ENCODE measurements at places on chromosomes 2 and 18.

DNA sequence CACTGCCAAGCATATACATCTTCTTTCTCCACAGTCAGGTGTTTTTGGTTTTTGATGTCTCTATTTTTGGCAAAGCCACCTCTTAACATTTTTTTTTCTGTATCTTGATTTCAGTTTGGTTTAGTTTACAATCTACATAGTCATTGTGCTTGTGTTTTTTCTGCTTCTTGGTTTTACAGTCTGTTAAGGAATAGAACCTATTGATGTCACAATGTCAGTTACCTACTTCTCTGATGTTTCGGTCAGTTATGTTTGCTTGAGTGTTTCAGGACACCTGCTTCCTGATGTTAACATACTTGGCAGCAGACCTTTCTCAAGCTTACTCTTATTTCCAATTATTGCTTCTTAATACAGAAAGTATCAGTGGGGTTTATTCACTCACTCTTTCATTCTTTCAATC lies 253.3 kb downstream of the SPAG16 start:
- no peak for DNase-seq

DNA sequence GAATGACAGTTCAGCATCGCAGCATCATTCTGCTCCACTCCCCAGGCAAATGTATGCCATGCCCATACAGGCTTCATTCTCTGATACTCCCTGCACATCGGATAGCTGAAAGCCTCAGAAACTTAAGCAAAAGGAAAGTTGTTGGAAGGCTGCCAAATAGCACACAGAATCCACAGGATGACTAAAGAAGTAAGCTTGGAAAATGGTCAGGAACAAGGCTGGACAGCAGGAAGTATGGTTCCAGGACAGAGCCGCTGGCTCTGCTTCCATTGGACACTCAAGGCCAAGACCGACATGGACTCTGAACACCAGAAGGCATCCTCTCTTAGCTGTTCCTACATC lies 256.5 kb downstream of the CDH20 start:
- no peak for DNase-seq

GRCh38 chr2:151159109-151159662 lies 102.5 kb downstream of the RBM43 start:
- DNase-seq = no peak

- no peak for DNase-seq
Observed at GRCh38 chr2:124563426-124563825, 538.3 kb downstream of the CNTNAP5 start.

DNA sequence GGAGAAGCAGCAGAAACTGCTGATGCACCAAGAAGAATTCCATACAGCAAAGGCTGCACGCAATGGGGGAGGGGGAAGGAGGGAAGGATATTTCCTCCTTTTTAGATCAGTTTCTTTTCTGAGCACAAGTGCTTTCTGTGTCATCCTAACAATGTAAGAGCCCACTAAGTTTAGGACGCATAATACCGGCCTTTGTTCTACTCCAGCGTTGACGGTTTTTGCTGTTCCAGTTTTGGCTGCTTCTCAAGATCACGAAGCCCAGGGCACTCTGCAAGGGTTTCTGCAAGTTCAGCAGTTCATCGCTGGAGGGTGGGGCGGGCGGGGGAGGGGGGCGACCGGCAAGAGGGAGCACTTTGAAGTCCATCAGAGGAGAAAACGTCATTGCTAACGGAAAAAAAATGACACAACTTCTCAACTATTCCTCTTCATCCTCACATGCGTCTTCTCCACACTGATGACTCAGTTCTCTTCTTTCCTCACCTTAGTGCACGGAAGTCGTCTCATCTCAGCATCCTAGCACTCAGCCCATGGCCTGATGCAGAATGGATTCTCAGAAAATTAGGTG lies 8.7 kb downstream of the FAM178B start:
- DNase-seq = peak; percentile 58

GRCh38 chr2:218465987-218466633 lies 47.2 kb downstream of the VIL1 start:
- DNase-seq = no peak

- DNase-seq = peak; percentile 37
Observed at GRCh38 chr2:102753563-102754159, 8.2 kb upstream of the TMEM182 start.

GRCh38 chr2:199325881-199326280 lies 131.9 kb downstream of the SATB2 start:
- DNase-seq = no peak

- DNase-seq = no peak
Observed at GRCh38 chr2:147600223-147600622, 244.6 kb upstream of the ACVR2A start.

DNA sequence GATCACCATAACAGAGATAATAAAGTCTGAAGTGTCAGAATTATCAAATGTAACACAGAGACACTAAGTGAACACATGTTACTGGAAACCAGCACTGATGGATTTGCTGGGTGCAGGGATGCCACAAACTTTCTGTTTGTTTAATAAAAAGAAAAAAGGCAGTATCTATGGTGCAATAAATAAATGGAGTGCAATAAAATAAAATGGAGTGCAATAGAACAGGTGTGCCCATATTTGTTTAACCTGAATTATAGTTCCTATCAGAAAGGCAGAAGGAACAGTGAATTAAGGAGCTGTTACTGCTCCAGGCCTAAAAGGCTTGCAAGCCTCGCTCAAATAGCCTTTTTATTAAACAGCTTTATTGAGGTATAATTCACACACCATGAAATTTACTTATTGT lies 81.0 kb upstream of the KIDINS220 start:
- no peak for DNase-seq

DNA sequence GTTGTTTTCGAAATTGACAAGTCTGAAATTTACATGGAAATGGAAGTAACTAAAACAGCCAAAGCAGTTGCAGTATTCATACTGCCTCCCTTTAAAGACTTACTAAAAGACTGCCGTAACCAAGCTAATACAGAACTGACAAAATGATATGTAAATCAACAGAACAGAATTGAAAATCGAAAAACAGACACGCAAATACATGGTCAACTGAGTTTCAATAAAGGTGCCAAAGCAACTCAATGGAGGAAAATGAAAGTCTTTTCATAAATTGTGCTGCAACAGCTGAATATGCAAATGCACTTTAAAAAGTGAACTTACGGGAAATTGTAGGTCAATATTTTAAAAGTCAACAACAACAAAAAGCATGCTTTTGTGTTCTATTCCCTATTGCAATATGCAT lies 34.2 kb downstream of the TMEM131 start:
- DNase-seq = no peak

- no peak for DNase-seq
Observed at GRCh38 chr18:27413495-27414401, 228.6 kb upstream of the CHST9 start.

GRCh38 chr2:203341741-203342310 lies 13.6 kb downstream of the ABI2 start:
- no peak for DNase-seq

GRCh38 chr2:157751462-157752058 lies 122.9 kb upstream of the ACVR1C start:
- DNase-seq = peak; percentile 46

- DNase-seq = no peak
Observed at GRCh38 chr2:237966250-237966564, 607 bp upstream of the UBE2F start.

GRCh38 chr18:32975163-32975436 lies 202.3 kb upstream of the KLHL14 start:
- no peak for DNase-seq

- no peak for DNase-seq
Observed at GRCh38 chr2:69933254-69933828, 18.4 kb downstream of the MXD1 start.

DNA sequence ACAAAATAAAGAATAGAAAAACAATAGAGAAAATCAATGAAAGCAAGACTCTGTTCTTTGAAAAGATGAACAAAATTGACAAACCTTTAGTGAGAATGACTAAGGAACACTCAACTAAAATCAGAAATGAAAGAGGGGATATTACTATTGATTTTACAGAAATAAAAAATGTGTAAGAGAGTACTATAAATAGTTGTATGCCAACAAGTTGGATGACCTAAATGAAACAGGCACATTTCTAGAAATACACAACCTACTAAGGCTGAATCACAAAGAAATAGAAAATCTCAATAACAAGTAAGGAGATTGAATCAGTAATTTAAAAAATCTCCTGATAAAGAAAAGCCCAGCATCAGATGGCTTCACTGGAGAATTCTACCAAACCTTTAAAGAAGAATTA lies 18.4 kb upstream of the MALL start:
- DNase-seq = no peak

DNA sequence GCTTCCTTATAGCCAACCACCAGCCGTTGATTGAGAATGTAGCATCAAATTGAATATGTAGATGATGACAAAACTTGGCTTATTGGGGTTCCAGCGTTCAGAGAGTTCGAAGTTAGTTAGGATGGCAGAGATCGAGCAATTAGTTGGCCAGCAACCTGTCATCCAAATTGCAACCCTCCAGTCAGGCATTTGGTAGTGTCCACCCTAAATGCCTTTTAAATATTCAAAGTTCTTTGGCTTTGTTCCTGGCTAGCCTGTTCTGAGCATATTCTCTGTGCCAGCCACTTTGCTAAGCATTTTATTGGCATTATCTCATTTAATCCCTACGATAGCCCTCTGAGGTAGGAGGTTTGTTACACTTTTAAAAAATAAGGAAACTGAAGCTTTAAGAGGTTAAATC lies 342.8 kb downstream of the SETBP1 start:
- DNase-seq = no peak

GRCh38 chr2:128217671-128218070 lies 101.0 kb downstream of the HS6ST1 start:
- no peak for DNase-seq

GRCh38 chr2:63819765-63820717 lies 21.7 kb upstream of the UGP2 start:
- DNase-seq = no peak

DNA sequence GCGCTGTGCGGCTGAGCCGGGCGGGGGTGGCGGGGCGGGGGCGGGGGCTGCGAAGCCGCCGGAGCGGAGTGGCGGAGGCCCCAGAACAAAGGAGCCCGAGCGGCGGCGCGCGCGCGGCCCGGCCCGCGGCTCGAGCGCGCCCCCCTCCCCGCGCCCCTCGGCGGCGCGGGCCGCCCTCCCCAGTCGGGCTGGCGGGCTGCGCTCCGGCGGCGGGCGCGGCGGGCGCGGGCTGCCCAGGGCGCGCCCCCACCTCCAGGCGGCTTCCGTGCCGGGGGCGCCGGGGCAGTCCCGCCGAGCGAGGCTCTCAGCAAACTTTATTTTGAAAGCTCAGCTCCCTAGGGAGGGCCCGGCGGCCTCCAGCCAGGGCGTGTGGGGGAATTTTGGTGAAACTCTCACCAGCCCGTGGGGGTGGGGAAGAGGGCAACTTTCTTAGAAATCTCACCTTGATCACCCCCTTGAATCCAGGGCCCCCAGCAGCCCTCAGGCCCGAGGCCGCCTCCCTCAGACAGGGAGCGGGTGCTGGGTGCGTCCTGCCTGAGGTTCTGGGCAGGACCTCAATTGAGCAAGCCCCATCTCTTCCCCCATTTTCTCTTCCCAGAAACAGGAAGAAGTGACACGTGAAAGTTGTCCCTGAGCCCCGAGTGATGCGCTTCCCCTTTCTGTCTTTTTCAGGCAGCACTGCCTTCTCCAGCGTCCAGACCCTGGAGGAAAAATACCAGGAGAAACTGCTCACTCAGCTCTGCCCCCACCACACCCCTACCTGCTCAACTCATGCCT lies 786 bp downstream of the TET3 start:
- no peak for DNase-seq

GRCh38 chr2:191166111-191166755 lies 15.4 kb upstream of the STAT4 start:
- no peak for DNase-seq

DNA sequence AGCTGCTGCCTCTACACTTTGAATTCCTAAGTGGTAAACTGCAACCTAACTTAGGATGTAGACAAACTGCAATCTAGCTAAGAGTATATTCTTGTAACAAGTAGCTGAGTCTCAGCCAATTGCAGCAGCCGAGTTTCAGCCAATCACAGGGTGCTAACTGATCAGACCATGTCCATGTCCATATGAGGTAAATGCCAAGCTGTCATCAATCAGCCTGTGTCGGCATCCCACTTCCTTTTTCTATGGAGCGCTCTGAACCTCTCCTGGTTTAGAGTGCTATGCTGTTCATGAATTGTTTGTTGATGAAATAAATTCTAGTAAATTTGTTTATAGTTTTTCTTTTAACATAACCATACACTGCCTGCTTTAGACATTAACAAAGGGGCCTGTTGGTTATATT lies 408.8 kb downstream of the NBAS start:
- no peak for DNase-seq
